Iris pigment epithelial cell (primary cell): ENCODE measurements at places on chromosomes 16 and 17.

DNA sequence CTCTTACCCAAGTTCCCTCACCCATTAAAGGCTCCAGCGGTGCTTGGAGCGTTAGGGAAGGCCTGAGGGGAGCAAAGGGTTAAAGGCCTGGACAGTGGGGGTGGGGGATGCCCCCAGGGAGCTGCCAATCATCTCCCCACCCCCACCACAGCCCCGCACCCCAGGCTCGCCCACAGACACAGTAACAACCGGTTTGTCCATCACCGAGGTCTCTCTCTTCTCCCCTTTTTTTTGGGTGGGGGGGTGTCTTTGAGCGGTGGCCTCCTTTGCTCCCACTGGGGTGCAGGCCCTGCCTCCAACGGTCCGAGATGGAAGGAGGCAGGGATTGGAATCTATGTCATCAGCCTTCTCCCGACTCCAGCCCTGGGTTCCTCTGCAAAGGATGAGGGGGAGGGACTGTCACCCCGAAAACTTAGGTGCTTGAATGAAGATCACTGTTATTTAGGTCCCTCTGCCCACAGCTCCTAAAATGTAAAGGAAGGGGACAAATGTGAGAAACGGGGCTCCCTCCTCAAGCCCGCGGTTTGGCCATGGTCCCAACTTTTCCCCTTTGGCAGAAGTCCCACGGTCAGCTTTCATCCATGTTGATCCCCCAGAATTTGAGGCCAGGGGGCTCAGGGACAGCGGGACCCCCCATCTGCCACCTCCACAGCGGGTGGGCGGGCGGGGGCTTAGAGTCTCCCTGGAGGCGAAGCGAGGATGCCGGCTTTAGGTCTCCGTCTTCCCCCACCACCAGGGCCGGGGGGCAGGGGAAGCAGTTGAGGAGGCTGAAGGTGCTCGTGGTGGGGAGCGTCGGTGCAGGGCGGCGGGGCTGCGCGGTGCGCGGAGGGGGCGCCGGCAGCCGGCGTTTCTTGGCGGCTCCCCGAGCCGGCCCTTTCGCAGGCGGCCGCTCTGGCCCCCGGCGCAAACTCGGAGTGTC lies 1.7 kb downstream of the EPOP start:
- no peak for DNase-seq

DNA sequence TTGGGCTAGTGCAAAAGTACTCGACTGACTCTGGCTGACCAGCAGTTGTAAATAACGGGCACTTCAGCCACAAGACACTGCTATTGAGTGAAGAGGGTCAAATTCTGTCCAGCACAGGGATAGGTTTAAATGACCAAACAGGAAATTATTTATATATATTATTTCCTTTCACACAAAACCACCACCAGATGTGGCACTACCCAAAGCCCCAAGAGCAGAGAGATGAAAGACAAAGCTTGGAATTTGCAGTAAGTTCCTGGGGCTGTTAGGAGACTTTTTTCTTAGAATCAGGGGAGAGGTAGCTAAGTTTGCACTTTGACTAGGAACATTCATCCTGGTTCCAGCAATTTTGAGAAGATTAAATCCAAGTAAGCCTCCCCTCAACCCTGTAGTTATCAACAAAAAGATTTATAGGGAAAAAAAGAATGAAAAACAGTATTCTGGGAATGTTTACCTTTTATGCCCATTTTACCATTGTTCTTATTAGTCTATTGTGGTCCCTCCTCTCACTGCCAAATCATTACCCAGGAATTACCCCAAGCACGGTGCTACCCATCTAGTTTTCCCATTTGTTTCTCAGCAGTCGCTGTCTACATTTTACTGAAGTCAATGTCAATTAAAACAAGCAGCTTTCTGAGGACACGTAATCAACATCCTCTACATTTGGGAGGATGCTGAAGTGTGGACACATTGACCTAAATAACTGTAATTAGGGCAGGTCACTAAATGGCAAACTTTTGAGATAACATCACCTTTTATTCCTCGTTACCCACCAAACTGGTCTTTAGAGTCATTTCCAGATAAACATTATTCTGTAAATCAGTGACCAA lies 43.5 kb downstream of the GRB7 start:
- DNase-seq = no peak

- no peak for DNase-seq
These were observed 5.2 kb upstream of the HOXB13 start for GRCh38 chr17:48733632-48734328.

GRCh38 chr17:66737524-66737923 lies 97.4 kb upstream of the CACNG5 start:
- peak; percentile 72 for DNase-seq

- DNase-seq = no peak
These were observed 108.3 kb downstream of the ZNF423 start for GRCh38 chr16:49747654-49748053.

DNA sequence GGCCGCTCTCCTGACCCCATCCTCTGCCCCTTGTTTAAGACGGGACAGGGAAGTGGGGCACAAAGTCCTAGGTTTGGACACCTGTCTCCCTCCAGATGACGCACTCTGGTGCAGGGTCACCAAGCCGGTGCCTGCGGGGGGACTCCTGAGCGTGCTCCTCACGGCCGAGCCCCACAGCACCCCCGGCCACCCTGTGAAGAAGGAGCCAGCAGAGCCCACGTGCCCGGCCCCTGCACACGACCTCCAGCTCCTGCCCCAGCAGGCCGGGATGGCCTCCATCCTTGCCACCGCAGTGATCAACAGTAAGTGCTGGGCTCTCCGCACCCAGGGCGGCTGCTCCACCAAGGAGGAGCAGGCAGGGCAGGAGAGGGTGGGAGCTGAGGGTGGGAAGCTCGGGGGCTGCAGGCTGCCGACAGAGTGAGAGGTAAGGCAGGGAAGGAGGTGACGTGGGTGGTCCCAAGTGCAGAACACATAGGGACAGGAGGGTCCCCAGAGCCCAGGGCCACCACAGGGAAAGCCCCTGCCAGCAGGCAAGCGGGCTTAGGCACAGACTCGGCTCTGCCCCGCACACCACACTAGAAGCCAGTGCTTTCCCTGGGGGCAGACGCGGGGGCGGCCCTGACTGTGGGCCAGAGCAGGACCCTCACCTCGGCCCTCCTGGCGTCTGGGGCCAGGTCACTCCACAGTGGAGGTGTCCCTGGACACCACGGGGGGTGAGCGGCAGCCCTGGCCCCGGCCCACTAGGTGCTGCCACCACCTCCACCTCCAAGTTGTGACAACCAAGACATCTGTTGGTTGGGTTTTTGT lies 42.1 kb upstream of the ZC3H18 start:
- no peak for DNase-seq

- DNase-seq = peak; percentile 85
These were observed 16.5 kb downstream of the GLP2R start for GRCh38 chr17:9842057-9842758.

DNA sequence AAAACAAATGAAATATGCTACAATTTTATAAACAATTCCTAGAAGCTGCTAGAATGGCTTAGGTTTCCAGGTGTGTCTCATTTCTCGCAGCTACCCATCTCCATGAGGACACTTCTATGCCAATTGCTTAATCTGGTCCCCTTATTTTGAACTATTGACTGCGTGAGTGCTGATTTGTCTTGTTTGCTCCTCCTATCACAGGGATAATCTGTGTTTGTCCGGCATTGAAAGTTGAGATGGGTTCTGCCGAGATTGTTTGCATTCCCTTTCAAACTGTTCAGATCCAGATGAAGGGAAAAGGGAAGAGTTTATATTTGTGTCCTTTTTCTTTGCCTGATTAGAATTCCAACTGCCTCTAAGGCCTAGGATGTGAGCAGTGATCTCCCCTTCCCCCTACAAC lies 21.7 kb upstream of the COX10 start:
- no peak for DNase-seq

GRCh38 chr17:43517615-43518386 lies 28.3 kb downstream of the ETV4 start:
- DNase-seq = peak; percentile 76

DNA sequence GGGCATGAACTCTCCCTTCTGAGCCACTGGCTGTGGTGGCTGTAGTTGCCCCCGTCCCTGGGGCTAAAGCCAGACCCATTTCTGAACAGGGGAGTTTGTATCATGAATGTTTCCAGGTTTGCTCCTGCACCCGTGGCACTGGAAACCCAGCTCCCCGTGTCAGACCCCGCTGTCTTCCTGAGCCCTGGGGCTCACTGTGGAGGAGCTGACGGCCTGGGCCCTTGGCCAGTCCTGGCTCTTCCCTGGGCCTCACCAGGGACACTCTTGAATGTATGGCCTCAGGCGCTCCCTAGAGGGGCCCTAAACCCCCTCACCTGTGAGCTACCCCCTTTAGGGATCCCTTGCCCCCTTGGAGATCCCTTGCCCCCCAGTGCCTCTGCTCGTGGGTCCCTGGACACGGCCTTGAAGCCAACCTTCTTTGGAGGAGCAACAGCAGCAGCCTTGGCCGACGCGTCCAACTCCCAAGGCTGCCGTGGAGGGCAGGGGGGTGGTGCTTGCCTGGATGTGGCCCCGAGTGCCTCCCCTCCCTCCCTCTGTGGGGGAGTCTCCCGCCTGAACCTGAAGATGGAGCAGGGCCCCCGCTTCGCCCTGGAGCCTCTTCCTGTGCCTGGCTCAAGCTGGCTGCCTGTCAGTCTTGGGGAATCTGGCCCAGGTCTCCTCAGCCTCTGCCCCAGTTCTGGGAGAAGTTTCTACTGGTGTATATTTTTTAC lies 15.9 kb downstream of the CASKIN2 start:
- DNase-seq = no peak

DNA sequence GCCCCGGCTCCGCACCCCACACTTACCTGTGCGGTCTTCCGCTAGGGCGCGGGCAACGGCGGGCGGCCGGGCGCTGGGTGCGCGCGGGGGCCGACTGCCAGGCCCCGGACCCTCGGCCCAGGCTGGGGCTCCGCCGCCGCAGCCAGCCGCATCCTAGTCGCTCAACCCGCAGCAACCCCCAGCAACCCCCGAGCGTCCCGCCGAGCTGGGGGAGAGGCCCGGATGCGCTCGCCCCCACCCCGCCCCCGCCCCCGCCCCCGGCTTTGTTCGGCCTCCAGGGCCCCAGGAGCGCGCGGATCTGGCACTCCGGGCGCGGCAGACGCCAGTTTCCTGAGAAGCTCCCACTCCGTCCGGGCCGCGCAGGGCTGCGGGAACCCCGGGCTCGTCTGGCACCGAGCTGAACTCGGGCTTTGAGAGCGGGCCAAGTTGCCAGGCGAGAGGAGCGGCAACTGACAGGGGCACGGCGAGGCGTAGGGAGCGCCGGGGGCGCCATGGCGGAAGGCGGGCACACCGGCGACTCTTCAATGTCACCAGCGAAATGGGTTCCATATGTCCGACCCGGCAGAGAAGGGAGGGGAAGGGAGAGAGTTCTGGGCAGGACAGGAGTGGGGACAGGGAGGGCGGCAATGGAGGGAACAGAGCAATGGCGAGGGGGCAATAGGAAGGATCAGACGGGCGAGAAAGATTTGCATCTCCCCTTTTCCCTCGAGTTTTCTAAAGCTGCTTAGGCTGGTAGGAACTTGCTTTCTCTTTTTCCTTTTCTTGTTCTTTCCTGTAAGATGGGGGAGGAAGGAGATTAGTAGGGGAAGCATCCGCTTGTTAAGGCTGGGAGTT lies 13.7 kb downstream of the HOXB4 start:
- DNase-seq = no peak

- DNase-seq = no peak
These were observed 16.2 kb downstream of the OTOP3 start for GRCh38 chr17:74951680-74952421.

DNA sequence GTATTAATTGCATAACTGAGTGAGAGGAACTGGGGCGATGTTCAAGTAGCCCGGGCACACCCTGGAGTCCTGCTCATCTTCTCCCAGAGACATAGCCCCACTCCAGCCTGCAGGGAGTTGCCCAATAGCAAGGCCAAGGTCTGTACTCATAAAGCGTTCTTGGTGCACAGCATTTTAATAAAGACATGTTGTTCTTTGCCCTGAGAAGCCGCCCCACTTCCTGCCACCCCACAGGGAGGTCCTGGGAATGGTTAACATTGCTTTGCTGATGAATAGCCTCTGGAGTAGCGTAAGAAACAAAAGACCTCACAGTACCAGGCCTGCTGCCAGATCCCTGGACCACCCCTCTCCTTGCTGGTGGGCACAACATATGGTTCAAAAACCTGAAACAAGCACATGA lies 21.6 kb upstream of the CDH1 start:
- peak; percentile 29 for DNase-seq

DNA sequence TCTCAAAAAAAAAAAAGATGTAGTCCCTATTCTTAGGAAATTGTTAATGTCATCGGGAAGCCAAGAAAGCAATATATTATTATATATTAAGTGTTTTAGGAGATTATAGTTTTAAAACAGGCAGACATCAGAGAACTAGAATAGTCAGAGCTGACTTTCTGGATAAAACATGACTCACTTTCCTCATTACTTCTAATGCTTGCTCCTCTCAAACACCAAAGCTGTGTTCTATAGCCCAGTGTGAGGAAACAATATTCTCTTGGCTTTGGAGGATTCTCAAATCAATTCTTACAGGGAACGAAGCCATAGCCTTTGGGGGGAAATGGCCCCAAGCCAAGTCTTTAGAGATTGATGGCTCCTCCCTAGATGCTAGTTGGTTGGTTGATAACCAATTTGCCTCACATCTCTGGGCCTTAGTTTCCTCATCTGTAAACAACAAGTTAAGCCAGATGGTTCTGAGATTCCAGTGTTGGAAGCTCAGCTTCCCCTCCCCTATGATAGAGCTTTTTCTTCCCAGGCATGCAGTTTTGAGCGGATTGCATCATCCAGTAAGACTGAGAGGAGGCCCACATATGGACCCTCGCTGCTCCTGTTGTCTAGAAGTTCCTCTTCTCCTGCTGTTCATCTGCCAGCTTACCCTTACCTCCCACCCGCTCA lies 12.4 kb downstream of the NMT1 start:
- DNase-seq = peak; percentile 92

DNA sequence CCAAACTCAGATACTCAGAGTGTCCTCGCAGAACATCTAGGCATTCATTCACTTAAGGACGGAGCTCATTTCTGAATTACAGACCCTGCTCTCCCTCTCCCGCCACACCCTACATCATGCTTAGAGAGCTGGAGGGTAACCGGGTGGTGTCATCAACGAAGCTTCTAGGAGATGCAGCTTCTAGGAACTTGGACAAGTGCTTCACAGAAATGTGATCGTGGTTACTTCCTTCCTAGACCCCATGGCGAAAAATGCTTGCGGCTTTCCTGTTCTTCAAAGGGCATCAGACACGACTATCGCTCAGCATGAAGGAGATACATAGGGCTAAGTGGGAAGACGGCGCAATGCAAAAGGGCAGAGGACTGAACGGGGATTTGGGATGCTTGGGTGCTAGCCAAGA lies 126.8 kb downstream of the ZFHX3 start:
- DNase-seq = no peak

- DNase-seq = no peak
These were observed 7.4 kb downstream of the SNX20 start for GRCh38 chr16:50673496-50674275.

GRCh38 chr16:28555561-28555960 lies 1.8 kb downstream of the SGF29 start:
- no peak for DNase-seq

GRCh38 chr17:5893741-5894140 lies 176.4 kb upstream of the WSCD1 start:
- no peak for DNase-seq

DNA sequence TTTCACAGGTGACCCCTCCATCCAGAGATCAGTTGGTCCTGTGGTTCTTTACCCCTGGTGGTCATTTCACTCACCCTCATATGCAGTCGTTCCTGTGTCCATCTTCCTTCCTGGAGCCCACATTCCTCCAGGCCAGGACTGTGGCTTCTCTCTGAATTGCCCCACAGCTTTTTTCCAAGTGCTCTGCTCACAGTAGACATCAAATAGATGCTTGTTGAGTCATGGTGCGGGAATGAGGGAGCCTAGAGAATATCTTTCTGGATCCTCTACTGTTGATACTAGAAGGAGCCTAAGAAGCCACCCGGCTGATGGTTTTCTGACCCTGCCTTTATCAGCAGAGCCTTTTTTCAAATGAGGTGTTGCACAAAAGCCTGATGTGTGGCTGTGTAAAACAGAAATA lies 10.4 kb downstream of the USB1 start:
- DNase-seq = peak; percentile 78
